ENCODE measurements at places on chromosomes 7 and 10.

DNA sequence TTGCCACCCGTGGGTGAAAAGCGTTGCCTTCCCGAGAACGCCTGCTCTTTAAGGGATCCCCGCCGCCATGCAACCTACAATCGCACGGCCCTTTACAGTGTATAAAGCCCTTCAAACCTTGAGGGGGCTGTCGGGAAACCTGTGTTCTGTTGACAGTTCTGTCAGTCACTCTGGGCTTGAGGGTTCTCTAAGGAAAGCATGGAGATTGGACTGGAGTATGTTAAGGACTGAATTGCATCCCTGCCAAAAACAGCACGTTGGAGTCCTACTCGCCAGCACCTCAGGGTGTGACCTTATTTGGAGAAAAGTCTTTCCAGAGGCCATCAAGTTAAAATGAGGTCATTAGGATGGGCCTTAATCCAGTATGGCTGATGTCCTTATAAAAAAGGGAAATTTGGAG, 70.6 kb downstream of the PFKFB3 start:
- DNase-seq, result no peak

- peak; percentile 14 for DNase-seq
These were observed 6.6 kb downstream of the NPC1L1 start for GRCh38 chr7:44534501-44534900.

- DNase-seq, result no peak
These were observed 44.1 kb upstream of the MXI1 start for GRCh38 chr10:110163192-110163773.

GRCh38 chr7:70830060-70830395, 301.9 kb upstream of the GALNT17 start:
- no peak for DNase-seq

GRCh38 chr7:121178869-121179497, 149.8 kb upstream of the WNT16 start:
- no peak for DNase-seq

DNA sequence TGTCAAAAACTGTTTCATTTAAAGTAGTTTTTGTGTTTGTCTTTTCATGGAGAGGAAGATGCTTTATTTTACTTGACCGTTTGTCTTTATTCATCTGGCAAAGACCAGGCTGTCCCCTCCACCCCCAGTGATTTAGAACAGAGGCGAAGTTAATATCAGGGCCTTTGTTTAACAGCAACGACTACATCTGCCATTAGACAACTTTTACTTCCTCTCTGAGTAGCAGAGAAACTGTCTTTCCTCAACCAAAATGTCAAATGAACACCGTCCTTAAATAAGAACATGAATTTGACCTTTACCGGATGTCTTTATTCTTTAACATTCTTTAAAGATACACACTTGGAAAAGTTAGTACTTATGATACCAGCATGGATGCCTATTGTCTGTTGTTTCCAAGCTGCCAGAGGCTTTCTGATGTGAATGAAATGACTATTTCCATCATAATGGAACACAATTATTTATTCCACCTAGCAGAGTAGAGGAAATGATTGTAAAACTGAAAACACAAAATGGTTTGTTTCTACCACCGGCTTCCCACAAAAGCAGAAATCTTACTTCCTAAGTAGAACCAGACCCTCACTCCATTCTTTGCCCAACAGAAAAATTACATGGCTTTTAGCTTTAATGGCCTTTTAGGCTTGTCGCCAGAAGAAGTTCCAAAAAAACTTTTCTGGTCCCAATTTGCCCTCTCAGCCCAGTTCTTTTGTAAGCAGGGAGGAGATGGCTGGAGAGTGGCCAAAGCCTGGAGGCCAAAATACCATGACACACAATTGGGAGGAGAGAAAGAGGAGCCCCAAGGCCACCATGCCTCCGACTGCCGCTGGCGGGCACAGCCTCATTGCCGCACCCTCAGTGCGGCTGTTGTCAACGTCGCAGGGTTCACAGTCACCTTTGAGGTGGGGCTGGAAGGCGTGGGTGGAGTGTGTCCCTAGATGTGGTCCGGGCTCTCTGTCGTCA, 168.5 kb downstream of the TEX36 start:
- no peak for DNase-seq

- DNase-seq, result no peak
These were observed 49.1 kb upstream of the C1QL3 start for GRCh38 chr10:16570731-16571130.

GRCh38 chr7:151399305-151399601, 10.6 kb downstream of the WDR86 start:
- DNase-seq, result no peak

- DNase-seq, result no peak
These were observed 82.8 kb upstream of the FAM171A1 start for GRCh38 chr10:15453926-15454325.

- no peak for DNase-seq
These were observed 211.5 kb downstream of the PTEN start for GRCh38 chr10:88074971-88075370.

DNA sequence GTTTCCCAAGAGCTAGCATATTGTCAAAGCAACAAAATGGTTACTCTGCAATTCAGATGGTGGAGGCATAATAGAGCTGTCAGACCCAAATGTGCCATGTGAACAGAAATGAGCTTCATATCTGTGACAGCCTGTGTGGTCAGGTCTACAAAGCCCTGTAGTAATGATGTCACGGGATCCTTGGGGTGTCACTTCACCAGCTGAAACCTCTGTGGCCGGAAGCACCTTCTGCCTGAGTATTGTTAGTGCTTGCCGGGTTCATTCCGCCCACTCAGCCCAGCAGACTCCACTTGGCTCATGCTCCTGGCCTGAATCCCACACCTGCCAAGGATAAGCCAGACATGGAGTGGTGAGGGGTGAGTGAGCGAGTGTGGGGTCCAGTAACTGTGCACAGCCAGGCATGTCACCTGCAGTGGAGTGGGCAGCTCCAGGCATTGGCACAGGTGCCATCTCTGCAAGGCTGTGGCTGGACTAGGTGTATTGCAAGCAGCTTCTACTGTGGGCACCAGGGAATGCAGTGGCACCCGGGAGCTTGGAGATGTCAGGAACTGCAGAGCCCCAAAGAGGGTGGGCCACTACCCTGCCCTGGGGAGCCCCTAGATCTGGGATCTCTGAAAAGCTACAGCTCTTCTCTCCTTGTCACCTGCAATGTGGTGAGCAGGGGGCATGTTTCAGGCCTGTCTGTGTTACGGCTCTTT, 341.9 kb upstream of the CHRM2 start:
- DNase-seq, result no peak

DNA sequence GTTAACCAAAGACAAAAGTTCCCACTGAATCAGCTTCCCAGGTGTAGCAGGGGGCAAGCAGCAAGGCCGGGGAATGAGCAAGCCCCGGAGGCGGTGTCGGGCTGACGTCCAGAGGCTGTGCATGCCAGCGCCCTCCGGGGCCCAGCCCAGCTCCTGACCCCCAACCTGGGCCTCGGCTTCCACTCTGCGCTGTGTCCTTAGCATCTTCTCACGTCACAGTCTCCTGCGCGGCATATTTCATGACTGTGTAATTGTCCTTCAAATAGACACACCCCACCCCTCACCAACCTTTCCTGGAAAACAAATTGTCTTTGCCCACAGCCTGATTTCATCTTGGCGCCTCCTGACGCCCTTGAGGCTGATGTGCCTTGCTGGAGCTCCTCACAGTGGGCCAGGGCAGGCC, 133.5 kb downstream of the RGS10 start:
- DNase-seq, result no peak

- DNase-seq, result no peak
These were observed 59.1 kb downstream of the TES start for GRCh38 chr7:116269466-116269865.

GRCh38 chr10:29703271-29703670, 68.5 kb upstream of the SVIL start:
- DNase-seq, result no peak
